Stomach (tissue), 19 donors: ENCODE measurements at places on chromosomes 3 and 15. TPM values are rescaled to one million over a fixed set of nuclear protein-coding genes. Genes with fewer than 3 reads are reported as not detected.

Gene SUCNR1
- not detected for total RNA-seq

- no peak overlapping the region for H3K4me3 ChIP-seq
- H3K27me3 ChIP-seq, result no peaks in the 10 kb centered on the region
- peaks cover 62% of the 10 kb centered on the region for H3K36me3 ChIP-seq
- no peak for DNase-seq
- peaks cover 70% of the 10 kb centered on the region for H3K4me1 ChIP-seq
These were observed 4.5 kb downstream of the B2M start for GRCh38 chr15:44715797-44716334.

DNA sequence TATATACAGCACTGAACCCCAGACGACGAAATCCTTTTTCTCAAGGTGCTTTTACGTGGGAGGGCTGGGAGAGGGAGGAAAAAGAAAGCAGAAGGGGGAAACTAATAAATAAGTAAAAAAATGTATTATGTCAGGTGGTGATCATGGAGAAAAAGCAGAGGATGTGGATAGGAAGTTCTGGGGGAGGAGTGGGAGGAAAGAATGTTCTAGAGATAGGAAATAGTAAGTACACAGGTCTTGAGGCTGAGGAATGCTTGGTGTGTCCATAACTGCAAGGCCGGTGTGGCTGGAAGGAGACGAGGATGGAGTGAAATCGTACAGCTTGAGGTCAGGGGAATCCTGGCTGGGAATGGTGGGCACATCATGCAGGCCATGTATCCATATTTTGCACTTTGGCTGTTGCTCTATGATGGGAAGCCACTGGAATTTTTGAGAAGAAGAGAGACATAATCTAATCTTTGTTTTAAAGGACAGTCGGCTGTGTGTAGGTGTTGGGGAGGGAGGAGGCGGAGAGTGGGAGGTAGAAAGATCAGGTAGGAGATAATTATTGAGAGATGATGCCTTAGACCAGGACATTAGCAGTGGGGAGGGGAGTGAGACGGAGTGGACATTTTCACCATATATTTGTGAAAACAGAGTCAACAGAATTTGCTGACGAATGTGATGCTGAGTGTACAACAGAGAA lies 1.8 kb upstream of the UBE2E2 start:
- no peak overlapping the region for H3K27ac ChIP-seq
- H3K4me1 ChIP-seq, result peaks cover 35% of the 10 kb centered on the region
- no peaks in the 10 kb centered on the region for H3K36me3 ChIP-seq
- DNase-seq, result no peak
- no peak overlapping the region for H3K4me3 ChIP-seq

DNA sequence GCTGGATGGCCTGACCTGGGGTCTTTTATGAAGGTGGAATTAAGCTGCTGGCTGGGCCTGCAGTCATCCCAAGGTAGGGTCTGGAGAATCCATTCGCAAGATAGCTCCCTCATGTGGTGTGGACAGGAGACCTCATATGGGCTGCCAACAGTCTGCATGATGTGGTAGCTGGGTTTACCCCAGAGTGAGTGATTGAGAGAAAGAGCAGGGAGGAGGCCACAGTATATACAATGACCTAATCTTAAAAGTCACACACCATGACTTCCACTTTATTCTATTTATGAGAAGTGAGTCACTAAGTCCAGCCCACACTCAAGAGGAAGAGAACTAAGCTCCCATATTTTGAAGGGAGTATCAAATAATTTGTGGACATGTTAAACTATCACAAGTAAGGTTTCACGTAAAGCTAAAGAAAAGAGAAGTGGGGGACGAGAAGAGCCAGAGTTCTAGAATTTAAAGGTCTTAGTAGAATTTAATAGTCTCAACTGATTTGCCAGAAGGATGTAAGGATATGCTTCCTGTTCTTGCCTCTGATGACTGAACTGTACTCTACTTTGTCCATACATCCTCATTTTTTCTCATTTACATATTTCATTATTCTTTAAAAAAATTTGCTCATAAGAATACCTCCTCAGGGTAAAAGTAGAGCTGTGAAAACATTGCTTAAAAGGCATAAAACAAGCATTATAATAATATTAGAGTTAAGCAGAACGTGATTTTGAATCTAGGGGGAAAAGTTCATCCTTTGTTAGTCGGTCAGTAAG lies 184.4 kb downstream of the PEX5L start:
- no peaks in the 10 kb centered on the region for H3K4me1 ChIP-seq
- no peak overlapping the region for H3K4me3 ChIP-seq
- H3K27ac ChIP-seq, result no peak overlapping the region
- peak; percentile 22 for DNase-seq

DNA sequence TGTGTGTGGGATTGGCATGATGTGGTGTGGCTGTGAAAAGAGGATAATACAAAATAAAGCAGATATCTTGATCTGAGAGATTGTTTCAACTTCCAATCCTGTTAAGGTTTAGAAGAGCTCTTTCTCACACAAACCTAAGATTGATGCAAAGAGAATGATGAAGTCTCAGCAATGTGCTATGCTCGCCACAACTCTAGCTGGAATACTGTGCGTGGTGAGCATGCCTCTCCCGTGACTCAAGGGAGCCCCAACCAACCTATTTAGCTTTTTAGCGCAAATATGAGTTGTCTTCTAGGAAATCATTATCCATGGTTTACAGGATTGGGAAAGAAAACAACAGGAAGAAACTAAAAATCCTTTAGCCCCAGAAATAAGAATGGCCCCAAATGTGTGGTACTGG lies 28.5 kb downstream of the BTLA start:
- no peak overlapping the region for H3K27ac ChIP-seq
- no peak overlapping the region for H3K4me3 ChIP-seq
- H3K4me1 ChIP-seq, result no peaks in the 10 kb centered on the region
- no peak for DNase-seq

- no peaks in the 10 kb centered on the region for H3K27me3 ChIP-seq
- H3K36me3 ChIP-seq, result no peaks in the 10 kb centered on the region
- no peaks in the 10 kb centered on the region for H3K4me1 ChIP-seq
- H3K4me3 ChIP-seq, result no peak overlapping the region
- no peak for DNase-seq
These were observed 382.5 kb upstream of the CBLB start for GRCh38 chr3:106251160-106251892.
